ENCODE measurements at places on chromosomes 4 and X.

DNA sequence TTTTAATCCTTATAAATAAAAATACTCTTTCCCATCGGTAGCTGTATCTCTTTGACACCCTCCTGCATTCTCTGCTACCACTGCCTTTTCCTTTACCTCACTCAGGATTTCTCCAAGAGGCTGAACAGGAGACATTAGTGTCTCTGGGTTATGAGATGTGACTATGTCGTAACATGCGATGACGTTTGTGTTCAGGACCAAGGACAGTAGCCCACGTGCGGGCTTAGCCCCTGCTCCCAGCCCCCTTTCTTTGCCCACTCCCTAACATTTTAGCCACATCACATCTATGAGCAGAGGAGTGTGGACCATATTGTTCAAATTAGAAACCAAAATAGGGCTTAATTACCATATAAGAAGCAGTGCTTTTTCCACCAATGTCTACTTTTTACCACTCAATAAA is 369.3 kb downstream of the FBXW7 start:
- no peak for DNase-seq

DNA sequence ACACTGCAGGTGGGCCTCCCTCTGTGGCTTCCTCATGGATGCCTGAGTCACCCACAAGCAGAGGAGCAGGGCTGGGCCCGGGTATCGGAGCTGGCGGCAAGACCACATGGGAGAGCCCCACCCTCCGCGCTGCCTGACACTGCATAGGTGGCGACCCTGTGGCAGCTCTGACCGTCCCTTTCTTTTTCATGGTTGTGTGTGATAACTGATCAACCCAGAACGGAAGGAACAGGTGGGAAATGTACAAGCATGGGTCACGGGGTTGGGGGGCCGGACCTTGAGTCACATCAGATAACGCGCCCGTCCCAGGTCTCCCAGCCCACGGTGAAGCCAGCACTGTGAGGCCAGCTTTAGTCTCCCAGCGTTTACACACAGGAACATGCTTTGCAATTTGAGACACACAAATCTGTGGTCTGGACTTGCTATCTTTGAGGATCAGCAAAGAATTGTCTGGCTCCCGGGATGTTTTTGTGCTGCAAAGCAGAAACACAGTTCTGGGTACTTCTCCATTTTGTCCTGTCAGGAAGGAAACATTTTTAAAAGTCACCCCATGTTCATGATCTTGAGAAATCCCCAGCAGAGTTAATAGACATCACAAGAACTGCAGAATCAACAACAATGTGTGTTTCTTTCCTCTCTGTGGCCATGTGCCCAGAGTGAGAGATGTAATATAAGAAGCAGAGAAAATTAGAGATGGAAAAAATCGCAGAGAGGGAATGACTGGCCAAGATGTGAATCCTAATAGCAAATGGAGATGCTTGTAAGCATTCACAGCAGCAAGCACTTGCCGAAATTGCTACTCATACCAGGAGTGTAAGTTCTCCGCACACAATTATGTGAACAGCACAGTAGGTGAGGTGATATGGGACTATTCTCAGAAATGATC is 70.1 kb upstream of the CBR4 start:
- no peak for DNase-seq

DNA sequence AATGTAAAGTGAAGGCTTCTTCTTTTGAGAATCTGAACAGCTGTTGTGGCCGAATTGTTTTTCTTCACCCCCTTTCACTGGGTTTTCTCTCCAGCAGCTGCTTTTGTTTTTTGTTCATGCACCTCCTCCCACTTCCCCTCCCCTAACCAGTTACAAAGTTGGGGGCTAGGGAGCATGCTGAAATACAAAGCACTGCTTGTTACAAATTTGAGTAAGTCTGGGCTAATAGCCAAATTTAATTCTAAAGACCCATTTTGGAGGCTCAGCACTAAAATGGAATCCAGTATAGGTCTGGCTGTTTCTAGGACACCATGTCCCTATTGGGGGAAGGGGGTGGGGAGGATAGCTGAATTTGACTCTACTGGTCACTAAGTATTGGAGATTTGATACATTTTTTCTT is 89.2 kb upstream of the GPM6B start:
- no peak for DNase-seq

DNA sequence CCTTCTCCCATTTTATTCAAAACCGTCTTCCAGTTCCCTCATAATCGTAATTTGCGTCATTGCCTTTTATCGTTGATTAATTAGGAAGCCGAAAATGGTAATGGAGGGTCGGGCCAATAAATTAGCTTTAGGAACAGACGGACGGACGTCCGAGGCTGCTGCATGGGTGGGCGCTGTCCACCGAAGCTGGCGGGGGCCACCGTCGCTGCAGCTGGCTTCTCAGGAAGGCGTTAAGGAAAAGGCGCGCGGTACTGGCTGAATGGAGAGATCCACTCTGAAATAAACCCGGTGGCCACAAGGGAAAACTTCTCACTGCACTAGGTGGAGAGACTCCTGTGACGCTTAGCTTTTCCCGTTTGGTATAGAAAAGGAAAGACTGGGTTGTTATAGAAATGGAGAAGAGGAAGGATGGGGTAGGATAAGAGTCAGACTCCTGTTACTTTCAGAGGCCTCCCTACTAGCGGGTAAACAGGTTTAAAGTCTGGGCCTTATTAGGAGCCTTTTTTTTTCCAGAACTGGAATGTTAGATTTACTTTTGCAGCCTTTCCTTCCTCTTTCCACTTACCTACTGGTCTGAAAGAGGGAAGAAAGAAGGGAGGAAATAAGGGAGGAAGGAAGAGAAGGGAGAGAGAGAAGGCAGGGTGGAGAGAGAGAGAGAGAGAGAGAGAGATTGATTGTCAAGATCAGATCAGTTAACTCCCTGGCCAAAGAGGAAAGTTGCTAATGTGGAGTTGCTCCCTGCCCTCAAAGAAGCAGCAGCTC is 11.3 kb upstream of the PRDM8 start:
- no peak for DNase-seq
